Stimulated activated naive CD8-positive, alpha-beta T cell treated with anti-CD3 and anti-CD28 coated beads, Interleukin-15, amount 100 ng/mL, for 72 hours (primary cell): ENCODE measurements at places on chromosomes 1 and 21.
A peak's percentile ranks its signal among the peaks of the same experiment; 100 is the strongest.

- DNase-seq, result no peak
Observed at GRCh38 chr1:225974454-225974853, 24.7 kb downstream of the SDE2 start.

- DNase-seq, result no peak
Observed at GRCh38 chr1:230082211-230082610, 15.2 kb downstream of the GALNT2 start.

GRCh38 chr1:64701071-64701470, 43.8 kb upstream of the RAVER2 start:
- DNase-seq, result no peak

- no peak for DNase-seq
Observed at GRCh38 chr1:59900640-59901039, 25.9 kb downstream of the CYP2J2 start.

DNA sequence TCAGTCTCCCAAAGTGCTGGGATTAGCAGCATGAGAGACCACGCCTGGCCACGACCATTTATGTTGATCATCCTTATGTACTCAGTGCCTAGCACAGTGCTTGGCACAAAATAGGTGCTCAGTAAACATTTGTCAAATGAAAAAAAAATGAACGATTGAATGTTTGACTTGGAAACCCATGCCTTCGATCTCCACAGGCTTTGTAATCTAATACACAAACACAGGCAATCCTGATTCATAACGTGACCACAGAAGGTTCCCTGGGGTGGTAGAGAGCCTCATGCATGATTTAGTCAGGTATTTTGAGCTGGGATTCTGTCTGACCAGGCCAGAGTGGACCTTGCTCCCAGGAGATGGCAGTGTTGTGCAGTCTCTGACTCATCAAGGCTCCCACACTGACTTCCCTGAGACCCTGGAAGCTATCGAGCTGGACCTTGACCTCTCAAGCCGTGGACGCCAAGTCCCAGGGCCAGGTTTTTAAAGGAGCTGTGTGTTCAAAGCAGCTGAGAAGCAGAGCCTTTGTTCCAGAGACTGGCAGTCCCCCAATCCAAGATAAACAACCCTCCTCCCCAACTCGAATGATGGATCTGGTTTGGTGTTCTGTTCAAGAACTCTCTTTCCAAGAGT, 81.1 kb downstream of the PGM1 start:
- no peak for DNase-seq

- DNase-seq, result peak; percentile 31
Observed at GRCh38 chr1:154467434-154468102, 34.5 kb upstream of the TDRD10 start.

DNA sequence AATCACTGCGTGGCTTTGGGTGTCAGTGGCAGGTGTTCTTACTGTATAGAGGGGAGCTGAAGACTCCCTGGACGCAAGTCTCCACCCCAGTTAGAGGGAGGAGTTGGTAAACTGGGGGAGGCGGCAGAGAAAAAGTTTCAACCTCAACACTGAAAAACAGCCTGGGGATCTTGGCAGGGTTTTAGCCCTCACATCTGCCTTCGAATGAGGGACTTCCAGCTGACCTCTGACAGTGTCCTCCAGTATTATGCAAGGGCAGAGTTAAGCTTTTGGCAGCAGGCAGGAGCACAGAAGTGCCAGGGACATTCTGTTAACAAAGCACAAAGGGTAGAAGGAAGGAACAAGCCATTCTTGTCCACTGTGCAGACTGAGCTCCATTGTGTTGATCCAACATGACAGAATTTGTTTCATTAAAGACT, 41.2 kb upstream of the RAB4A start:
- DNase-seq, result no peak

DNA sequence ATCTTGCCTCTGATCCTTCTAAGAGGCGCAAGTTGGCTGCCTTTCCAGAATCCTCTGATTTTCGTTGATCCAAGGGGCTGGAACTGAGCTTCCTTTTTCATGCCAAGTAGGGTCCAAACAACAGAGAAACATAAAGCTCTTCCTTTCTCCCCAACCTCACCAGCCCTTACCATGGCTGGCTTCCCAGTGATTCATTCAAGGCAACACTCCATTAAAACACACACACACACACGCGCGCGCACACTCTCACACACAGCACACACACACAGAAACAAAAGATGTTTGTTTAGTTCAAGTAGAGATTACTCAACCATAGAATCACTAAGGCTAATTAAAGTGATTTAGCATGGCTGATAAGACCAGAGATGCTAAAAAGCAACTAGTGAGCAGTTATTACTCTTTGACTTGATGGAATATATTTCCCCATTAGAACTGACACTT, 13.0 kb upstream of the GUCA2A start:
- no peak for DNase-seq

GRCh38 chr1:63774617-63775417, 1.0 kb downstream of the ROR1 start:
- peak; percentile 7 for DNase-seq

GRCh38 chr1:202615501-202616354, 94.5 kb downstream of the SYT2 start:
- DNase-seq, result no peak

DNA sequence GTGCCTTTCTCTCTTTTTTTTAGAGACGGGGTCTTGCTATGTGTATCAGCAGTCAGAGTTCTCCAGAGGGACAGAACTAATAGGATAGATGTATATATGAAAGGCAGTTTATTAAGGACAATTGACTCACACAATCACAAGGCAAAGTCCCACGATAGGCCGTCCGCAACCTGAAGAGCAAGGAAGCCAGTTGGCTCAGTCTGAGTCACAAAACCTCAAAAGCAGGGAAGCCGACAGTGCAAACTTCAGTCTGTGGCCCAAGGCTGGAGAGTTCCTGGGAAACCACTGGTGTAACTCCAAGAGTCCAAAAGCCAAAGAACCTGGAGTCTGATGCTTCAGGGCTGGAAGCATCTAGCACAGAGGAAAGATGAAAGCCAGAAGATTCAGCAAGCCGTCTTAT, 16.3 kb upstream of the H3-3A start:
- DNase-seq, result no peak

GRCh38 chr1:205438213-205439158, 16.6 kb upstream of the LEMD1 start:
- no peak for DNase-seq

GRCh38 chr1:68051475-68051874, 1.0 kb upstream of the DIRAS3 start:
- no peak for DNase-seq

- no peak for DNase-seq
Observed at GRCh38 chr1:206021626-206022365, 1.9 kb downstream of the CTSE start.

DNA sequence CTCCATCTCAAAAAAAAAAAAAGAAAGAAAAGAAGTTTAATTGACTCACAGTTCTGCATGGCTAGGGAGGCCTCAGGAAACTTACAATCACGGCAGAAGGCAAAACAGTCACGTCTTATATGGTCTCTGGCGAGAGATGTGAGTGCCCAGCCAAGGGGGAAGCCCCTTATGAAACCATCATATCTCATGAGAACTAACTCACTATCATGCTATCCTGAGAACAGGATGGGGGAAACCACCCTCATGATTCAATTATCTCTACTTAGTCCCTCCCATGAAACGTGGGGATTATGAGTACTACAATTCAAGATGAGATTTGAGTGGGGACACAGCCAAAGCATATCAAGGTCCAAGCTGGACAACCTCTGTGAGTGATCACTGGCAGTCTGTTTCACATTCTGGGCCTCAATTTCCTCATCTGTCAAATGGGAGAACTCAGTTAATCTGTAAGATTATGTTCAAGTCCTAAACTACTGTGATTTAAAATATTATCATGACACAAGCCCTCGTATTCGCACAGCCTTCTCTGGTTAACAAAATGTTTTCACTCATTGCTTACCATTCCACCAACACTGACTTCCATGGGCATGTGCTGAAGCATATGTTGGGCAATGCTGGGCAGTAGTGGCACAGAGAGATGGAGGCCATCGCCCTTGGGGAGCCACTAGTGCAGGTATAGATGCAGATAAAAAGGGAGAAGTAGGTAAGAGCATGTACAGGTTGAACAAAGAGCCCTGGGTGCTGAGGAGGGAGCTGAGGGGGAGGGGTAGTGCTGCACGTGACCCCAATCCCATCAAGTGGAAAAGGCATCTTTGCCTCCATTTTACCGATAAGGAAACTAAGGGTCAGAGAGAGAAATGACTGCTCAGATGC, 46.2 kb upstream of the SLC2A1 start:
- no peak for DNase-seq

DNA sequence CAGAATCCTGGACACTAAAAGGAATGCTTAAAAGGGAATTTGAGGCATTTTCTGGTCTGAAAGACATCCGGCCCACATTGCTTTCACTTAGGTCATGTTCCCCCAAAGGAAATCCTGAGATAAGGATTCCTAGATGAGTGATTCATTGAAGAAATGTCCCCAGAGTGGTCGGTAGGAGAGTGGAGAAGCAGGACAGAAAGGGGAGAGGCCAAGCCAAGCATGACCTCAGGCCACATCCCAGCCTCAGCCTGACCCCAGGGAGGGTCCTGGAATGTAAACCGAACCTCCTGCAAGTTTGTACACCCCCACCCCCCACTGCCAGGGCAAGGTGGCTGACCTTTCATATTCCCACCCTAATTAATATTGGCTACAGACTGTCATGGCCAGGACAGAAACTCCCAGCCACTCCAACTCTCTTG, 16.6 kb downstream of the HIVEP3 start:
- DNase-seq, result no peak

DNA sequence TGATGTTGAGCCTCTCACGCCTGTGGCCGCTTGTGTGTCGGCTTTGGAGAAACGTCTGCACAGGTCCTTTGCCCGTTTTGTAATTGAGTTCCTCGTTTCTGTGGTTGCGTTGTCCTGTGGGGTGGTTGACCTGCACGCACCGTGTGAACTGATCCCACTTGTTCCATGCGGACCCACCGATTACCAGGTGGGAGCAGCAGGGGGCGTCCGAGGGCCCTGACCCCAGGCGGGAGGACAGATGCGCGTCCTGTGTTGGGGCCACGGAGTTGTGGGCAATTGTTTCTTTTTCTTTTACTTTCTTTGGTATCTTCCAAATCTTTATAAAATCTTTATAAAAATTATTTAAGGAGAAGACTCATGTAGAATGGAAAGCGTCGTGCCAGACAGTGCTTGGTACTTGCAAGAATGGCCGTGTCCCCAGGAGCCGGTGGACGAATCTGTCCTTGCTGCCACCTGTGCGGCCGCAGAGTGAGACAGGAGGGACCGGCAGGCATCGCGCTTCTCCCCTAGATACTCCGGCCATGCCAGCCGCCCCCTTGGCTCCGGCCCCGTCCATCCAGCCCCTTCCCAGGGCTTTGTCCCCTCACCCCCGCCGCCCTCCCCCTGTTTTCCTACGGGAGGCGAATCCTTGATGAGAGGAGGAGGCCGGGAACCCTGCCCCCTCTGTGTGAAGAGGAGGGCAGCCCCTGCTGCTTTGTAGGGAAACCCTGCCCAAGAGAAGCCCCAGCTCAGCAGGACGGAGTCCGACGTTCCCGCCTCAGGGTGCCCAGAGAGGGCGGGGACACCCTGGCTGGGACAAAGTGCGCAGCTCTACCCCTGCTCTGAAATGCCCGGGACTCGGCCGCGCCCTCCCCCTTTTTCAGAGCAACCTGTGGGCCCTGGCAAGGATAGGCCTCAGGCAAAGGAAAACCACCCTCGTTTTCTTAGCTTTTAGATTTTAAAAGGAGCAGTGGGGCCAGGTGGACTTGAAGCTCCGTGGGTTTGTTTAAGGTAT, 41.7 kb downstream of the PRKCZ start:
- DNase-seq, result peak; percentile 31

GRCh38 chr1:203692565-203693470, 66.2 kb downstream of the ATP2B4 start:
- no peak for DNase-seq

DNA sequence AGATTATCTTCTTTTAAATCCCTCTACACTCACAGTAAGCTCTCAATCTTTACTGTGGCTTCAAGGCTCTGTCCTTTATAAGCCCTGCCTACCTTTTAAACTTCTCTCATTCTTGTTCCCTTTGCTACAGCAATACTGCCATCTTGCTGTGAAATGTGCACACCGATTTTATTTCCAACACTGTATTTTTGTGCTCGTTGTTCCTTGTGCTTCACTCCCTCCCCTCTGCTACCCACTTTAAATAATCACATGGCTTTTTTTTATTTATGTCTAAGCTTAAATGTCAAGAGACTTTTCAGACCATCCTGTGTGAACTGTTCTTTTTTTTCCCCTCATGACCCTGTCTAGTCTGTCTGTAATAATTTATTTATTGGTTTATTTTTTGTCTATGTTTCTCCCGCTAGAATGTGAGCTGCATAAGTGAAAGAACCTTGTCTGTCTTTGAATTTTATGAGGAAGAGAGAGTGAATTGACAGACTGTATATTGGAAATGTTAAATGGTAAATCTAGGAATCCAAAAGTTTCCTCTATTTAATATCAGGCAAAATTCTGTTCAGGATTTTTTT, 45.7 kb downstream of the ABCD3 start:
- peak; percentile 1 for DNase-seq

- no peak for DNase-seq
Observed at GRCh38 chr1:175147569-175147968, 45.0 kb downstream of the KIAA0040 start.

GRCh38 chr1:210597555-210598134, 268.9 kb downstream of the HHAT start:
- DNase-seq, result no peak

DNA sequence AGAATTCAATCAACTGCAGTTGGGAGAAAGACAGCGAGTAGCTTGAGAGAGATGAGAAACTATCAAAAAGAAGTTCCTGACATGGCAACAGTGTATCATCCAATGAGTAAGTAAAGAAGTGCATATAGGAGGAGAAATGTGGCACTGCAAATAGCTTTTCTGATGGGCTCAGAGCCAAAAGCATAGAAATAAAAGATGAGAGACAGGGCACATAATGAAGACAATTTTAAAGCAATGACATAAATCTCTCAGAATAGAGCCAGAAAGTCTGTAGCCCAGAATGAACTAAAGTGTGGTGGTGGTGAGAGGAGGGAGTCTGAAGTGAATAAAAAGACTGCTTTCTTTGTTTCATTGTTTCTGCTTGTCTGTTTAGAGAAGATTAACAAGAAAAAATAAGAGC, 34.3 kb downstream of the TNFSF18 start:
- no peak for DNase-seq

DNA sequence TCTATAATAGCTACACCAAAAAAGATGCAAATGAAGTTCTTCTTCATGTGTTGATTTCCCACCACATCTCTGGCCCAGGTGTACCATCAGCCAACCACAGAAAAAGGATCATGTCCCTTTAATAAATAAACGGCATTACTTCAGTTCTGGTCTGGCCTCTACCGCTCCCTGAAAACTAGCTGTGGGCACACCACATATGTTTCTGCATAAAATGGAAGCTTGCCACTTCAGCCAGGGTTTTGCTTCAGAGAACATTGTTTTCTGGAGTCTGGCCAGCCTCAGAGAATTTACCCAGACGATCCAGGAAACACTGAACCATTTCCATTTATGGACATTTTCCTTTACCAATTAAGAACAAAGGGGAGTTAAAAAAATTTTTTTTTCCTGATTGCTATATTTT, 5.8 kb upstream of the LAMC2 start:
- DNase-seq, result no peak

- no peak for DNase-seq
Observed at GRCh38 chr1:109167001-109167506, 46.7 kb upstream of the SARS1 start.
